Mesothelial cell of epicardium (in vitro differentiated cells): ENCODE measurements at places on chromosomes 13 and 19. TPM values are rescaled to one million over a fixed set of nuclear protein-coding genes. Genes with fewer than 3 reads are reported as not detected.

- no peak for DNase-seq
These were observed 80.1 kb downstream of the KLF5 start for GRCh38 chr13:73138638-73139491.

DNA sequence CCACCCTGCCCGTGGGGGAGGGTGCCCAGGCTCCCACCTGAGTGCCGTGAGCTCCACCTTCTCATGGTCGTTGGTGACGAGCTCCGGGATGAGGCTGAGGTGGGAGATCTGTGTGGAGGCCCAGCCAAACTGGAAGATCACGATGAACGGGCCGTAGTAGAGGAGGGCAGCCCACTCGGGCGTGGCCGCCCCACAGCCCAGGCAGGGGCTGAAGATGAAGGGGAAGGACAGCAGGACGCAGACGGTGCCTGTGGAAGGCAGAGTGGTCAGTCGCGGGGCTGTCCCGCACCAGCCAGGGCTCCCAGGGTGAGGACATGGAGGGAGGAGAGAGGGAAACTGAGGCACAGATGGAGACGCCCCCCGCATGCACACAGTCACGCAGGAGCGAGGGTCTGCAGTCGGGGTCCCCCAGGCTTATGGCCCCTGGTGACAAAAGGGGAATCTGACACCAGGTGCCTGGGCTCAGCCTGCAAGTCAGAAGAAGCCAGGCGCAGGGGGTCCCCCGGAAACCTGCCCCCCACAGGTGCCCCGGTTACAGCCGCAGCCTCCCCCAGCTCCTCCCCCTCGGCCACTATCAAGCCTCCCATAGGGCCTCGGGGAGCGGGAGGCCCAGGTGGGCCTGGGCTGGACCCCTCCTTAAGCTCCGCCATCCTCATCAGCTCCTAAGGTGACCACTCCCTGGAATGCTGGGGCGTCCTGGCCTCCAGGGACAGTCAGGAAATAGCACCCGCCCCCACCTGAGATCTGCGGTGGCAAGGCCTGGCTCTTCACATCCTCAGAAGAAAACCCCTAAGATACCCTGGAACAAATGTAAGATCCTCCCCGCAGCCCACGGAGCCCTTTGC is 6.2 kb downstream of the MFSD12 start:
- DNase-seq, result no peak

DNA sequence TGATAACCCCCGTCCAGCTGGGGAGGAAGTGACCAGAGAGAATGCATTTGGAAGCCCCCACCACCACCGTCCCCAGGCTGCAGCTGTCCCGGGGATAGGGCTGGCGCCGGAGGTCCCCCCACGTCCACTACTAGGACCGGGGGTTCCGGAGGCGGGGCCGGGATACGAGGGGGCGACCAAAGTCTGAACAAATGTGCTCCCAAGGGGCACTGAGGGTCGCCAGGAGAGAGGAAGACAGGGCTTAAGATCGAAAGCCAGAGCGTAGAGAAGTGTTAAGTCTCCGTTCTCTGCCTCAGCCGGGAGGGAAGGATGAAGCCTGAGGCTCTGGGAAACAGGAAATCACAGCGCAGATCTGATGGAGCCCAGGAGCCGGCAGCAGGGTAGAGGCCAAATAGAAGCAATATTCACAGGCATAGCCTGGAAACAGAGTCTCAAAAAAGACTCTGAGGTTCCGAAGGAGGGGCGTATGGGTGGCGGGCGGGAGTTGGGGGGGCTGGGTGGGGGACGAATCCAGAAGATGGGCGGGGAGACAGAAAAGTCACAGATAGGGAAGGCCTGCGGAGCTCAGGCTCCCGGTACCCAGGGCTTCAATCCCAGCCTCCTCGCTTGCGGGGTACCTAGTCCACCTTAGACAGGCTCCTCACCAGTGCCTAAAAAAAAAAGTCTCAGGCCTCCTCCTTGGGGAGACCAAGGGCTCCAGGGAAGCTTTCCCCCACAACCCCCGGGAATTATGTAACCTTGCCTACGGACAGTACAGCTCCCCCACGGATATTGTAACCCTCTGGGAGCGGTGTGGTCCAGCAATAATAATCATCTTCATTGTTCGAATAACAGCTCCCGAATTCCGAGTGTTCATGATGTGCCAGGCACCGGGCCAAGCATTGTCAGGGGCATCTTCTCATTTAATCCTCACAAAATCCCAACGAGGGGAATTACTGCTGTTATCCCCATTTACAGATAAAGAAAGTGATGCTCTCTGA is 1.1 kb upstream of the ERF start:
- DNase-seq, result peak; percentile 54

The ZNF626 gene
- total RNA-seq, result 30.2 to 34.6 TPM (median 30.3 TPM) in 3 replicates
